Aorta (tissue), 5 donors: ENCODE measurements at places on chromosomes 7 and 10. TPM values are rescaled to one million over a fixed set of nuclear protein-coding genes. Genes with fewer than 3 reads are reported as not detected.

DNA sequence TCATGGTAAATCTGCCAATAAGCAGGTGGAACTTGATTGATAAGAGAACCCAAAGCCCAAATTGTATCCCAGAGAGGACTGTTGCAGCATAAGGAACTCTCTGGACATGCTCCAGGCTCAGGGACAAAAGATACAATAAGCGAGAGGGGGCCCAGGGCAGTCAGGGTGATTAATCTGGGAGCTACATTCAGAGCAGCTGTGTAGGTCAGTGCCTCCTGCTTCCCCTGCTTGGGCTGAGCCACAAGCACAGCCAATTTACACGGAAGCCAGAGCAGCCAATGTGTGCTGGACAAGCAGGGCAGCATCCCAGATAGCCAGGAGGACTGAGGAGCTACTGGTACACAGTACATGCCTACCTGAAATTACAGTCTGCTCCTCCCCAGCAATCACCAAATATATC lies 24.2 kb downstream of the MYPN start:
- no peaks in the 10 kb centered on the region for H3K4me1 ChIP-seq
- no peaks in the 10 kb centered on the region for H3K36me3 ChIP-seq
- no peak overlapping the region for H3K27ac ChIP-seq

- peak within 1 kb of the TSS; percentile 97 for H3K27ac ChIP-seq
- peak; percentile 90 for DNase-seq
- H3K4me3 ChIP-seq, result peak within 1 kb of the TSS; percentile 24
- peaks cover 2% of the 10 kb centered on the region for H3K4me1 ChIP-seq
These were observed at the start of gene ANXA11 for GRCh38 chr10:80205477-80206276. TSS of gene ANXA11 (minus strand) at chr10:80205537. CDS start at chr10:80172861, 32,676 bp downstream.

GRCh38 chr7:93117852-93118530 lies at the start of gene SAMD9:
TSS of gene SAMD9 (minus strand) at chr7:93117979. CDS start at chr7:93106097, 11,882 bp downstream.
- H3K36me3 ChIP-seq, result no peaks in the 10 kb centered on the region
- peak; percentile 69 for DNase-seq
- no peaks in the 10 kb centered on the region for H3K27me3 ChIP-seq
- peaks cover 3% of the 10 kb centered on the region for H3K4me1 ChIP-seq
- H3K4me3 ChIP-seq, result peak within 1 kb of the TSS; percentile 70
- peak within 1 kb of the TSS; percentile 36 for H3K27ac ChIP-seq

DNA sequence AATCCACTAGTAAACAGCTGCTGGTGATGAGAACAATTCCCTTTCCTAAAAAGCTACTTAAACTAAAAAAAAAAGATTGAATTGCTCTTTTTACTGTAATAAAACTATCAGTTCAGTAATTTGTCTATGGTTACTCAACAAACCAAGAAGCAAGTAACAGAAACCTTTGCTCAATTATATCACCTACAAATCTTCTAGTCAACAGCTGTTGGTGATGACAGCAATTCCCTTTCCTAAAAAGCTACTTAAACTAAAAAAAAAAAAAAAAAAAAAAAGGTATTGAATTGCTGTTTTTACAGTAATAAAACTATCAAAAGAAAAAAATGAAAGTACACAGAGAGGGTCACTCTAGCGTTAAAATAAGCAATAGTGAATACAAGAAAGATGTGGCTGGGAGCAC lies 158.1 kb downstream of the CTNNA3 start:
- H3K4me1 ChIP-seq, result peaks cover 1% of the 10 kb centered on the region
- DNase-seq, result no peak
- H3K27ac ChIP-seq, result no peak overlapping the region
- H3K27me3 ChIP-seq, result no peaks in the 10 kb centered on the region
- no peak overlapping the region for H3K4me3 ChIP-seq
- no peaks in the 10 kb centered on the region for H3K36me3 ChIP-seq

The LRRTM3 gene
- 0.93 TPM for total RNA-seq

The SPDYE5 gene
- total RNA-seq, result not detected

GRCh38 chr10:29621161-29621560 lies 13.6 kb downstream of the SVIL start:
- DNase-seq, result no peak
- H3K4me1 ChIP-seq, result peaks cover 10% of the 10 kb centered on the region
- H3K27ac ChIP-seq, result peak overlapping the region; percentile 26
- no peaks in the 10 kb centered on the region for H3K36me3 ChIP-seq
- H3K4me3 ChIP-seq, result no peak overlapping the region

The MCM7 gene
- total RNA-seq, result 27.1 TPM

The EPHB6 gene
- 17.7 TPM for total RNA-seq

DNA sequence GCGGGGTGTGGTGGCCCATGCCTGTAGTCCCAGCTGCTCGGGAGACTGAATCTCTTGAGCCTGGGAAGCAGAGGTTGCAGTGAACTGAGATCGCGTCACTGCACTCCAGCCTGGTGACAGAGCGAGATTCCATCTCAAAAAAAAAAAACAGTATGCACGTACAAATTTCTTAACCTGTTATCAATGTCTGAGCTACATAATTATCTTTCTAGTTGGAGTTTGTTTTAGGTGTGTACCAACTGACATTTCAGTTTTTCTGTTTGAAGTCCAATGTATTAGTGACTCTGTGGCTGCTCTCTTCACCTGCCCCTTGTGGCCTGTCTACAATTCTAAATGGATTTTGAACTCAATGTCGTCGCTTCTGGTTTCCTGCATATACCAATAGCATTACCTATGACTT lies 40.3 kb downstream of the CD36 start:
- H3K27me3 ChIP-seq, result no peaks in the 10 kb centered on the region
- DNase-seq, result no peak
- no peak overlapping the region for H3K27ac ChIP-seq
- H3K4me3 ChIP-seq, result no peak overlapping the region

DNA sequence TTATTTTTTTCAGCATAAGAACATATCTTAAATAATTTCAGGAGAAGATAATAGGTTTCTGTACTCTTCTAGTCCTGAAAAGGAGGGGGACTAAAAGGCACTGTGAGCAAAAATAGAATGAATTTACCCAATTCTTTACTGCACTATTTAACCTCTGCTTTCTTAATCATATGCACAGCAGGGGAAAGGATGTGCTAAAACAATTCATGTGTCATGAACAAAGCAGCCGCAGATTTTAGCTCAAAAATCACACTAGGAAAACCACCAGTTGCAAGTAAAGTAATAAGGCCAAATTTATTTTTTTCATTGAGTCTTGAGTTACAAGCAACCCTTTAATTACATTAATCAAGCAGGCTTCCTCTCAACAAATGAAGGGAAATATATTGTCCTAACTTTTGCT lies 80.1 kb downstream of the CABCOCO1 start:
- no peaks in the 10 kb centered on the region for H3K36me3 ChIP-seq
- DNase-seq, result no peak
- no peaks in the 10 kb centered on the region for H3K27me3 ChIP-seq
- no peaks in the 10 kb centered on the region for H3K4me1 ChIP-seq

DNA sequence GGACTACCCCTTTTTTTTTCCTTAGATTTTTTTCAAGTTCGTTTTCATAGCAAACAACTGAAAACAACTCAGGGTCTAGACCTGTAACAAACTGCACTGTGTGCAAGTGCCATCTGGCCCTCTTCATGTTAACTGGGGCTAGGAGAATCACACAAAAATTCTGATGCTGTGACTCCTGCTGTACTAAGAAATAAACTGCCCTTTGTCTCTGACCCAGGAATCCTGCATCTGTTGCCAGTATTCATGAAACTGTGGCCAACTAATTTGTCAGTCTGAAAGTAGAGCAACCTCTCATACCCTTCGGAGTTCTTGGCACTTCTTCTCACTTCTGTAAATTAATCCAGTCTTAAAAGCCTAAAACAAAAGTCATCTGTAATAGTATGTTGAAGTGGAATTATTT lies 218.4 kb upstream of the PCDH15 start:
- H3K4me1 ChIP-seq, result no peaks in the 10 kb centered on the region
- no peaks in the 10 kb centered on the region for H3K36me3 ChIP-seq
- no peak overlapping the region for H3K27ac ChIP-seq
- no peaks in the 10 kb centered on the region for H3K27me3 ChIP-seq
- no peak overlapping the region for H3K4me3 ChIP-seq
- DNase-seq, result no peak

GRCh38 chr7:147857152-147858140 lies 733.1 kb upstream of the C7orf33 start:
- H3K27ac ChIP-seq, result no peak overlapping the region
- no peaks in the 10 kb centered on the region for H3K27me3 ChIP-seq
- H3K4me3 ChIP-seq, result no peak overlapping the region
- DNase-seq, result no peak
- no peaks in the 10 kb centered on the region for H3K36me3 ChIP-seq

DNA sequence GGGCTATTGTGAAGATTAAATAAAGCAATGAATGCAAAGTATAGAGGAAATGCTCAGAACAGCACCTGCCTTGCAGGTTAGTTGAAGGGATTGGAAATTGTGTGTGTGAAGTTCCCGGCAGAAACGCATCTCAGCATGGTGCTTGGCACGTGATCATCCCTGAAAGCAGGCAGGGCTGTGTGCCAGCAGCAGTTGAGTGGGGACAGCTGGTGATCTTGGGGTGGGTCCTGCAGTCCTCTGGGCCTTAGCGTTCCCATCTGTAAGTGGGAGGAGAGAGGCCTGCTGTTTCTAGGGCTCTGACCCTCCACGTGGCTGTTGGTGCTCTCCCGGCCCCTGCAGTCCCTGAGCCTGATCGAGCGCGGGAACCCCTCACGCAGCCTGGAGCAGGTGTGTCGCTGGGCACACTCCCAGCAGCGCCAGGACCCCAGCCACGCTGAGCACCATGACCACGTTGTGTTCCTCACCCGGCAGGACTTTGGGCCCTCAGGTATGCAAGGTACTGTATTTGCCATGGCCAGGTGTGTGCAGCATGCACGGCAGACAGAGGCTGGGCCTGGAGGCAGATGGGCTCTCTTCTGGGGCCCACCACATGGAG lies 55.3 kb downstream of the TBATA start:
- H3K36me3 ChIP-seq, result no peaks in the 10 kb centered on the region
- H3K27ac ChIP-seq, result no peak overlapping the region
- no peak for DNase-seq
- no peaks in the 10 kb centered on the region for H3K4me1 ChIP-seq
- H3K27me3 ChIP-seq, result no peaks in the 10 kb centered on the region

DNA sequence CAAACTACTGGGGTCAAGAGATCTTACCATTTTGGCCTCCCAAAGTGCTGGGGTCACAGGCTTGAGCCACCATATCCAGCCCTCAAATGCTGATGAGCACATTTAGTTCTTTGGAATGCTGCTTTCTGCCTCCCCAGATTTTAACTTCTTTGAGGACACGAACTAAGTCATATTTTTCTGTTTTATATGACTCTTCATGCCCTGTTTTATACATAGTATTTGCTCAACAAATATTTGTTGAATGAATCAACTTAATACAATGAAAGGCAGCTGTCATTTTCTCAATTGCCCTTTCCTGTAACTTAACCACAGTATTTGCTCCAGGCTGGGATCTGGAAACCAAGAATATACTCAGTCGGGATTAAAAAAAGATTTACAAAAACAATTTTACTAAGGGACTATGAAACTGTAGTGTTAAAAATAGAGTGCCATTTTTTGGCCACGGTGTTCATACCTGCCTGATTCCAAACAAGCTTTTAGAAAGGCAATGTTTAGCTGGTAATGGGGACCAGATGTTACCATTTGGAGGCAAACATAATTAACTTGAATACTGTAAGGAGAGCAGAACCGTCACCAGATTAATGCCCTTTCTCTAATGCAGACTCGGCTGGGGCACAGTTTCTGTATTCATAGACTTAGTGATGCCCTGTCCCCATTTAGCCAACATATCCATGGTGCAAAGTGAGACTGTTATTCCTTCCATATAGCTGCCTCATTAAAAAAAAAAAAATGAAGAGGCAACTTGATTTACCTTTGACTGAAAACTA lies 117.6 kb downstream of the NRP1 start:
- no peak for DNase-seq
- H3K4me1 ChIP-seq, result no peaks in the 10 kb centered on the region
- no peaks in the 10 kb centered on the region for H3K27me3 ChIP-seq
- no peaks in the 10 kb centered on the region for H3K36me3 ChIP-seq
- H3K4me3 ChIP-seq, result no peak overlapping the region
- peak overlapping the region; percentile 37 for H3K27ac ChIP-seq

DNA sequence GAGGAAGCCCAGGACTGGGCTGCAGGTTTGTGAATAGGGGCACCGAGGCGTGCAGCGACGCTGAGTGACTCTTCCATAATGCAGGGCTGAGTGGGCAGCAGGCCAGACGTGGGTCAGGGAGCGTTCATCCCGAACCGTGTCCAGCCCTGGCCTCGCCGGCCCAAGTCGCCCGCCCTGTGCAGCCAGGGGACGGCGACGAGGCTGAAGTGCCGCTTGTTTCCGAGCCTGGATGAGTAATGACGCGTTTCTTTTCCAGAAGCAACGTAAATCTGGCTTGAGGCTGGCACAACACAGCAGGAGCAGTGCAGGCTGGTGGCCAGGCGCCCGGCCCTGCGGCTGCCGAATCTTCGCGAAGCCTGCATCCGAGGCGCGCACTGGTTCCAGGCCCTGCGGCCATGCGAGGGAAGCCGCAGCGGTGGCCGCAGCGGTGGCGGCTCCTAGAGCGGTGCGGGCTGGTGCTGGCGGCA lies 74.0 kb upstream of the SEC61G start:
- no peaks in the 10 kb centered on the region for H3K27me3 ChIP-seq
- H3K36me3 ChIP-seq, result no peaks in the 10 kb centered on the region
- peak; percentile 42 for DNase-seq
- no peak overlapping the region for H3K4me3 ChIP-seq
- H3K4me1 ChIP-seq, result peaks cover 4% of the 10 kb centered on the region

DNA sequence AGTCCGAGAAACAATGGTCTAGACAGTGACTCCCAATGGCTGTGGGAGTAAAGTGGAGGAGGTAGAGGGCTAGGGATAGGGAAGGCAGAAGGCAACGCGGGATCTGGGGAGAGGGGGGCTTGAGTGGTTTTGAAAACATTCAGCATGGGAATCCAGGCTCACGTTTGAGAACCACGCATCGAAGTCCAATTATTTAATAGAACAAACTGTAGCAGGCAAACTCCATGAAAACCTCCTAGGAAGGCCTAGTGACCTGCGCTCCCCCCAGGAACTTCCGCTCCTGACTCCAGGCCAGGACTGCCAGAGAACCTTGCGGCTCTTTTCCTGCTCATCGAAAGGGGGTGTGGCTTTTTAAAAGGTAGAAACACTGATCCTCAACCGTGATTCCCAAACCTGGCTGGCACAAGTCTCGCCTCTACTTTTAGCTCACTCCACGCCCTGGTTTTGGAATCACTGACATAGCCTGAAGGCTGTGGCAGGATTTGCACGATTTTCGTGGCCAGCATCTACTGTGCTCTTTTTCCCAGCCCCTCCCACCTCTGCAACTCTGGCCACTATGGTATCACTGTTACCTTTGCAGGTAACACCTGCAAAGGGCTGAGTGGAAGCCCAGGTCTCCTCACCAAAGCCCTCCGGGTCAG lies 43.4 kb downstream of the MYOF start:
- H3K4me3 ChIP-seq, result no peak overlapping the region
- no peaks in the 10 kb centered on the region for H3K36me3 ChIP-seq
- H3K27me3 ChIP-seq, result no peaks in the 10 kb centered on the region
- H3K4me1 ChIP-seq, result peaks cover 7% of the 10 kb centered on the region

DNA sequence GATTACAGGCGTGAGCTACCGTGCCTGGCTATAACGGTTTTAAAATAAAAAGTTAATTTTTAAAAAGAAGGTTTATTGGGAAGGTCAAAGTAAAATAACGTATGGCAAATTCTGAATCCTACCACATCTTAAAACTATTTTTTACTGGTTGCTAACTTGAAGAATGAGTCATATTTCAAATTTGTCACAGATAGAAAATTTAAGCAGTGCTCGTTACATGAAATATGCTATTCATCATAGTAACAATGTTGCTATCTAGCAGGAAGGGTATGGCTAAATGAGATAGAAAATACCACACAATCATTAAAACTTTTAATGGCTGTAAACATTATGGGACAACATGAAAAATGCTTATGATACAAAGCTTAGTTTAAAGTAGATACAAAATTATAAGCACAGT lies 500.5 kb downstream of the PHTF2 start:
- H3K36me3 ChIP-seq, result no peaks in the 10 kb centered on the region
- no peaks in the 10 kb centered on the region for H3K4me1 ChIP-seq
- no peak for DNase-seq
- no peaks in the 10 kb centered on the region for H3K27me3 ChIP-seq
- H3K4me3 ChIP-seq, result no peak overlapping the region
- no peak overlapping the region for H3K27ac ChIP-seq

The ABCF2 gene
- total RNA-seq, result 15.8 TPM
